COR-L47 (cell line): ENCODE measurements at places on chromosomes 7 and 10.

- no peak for DNase-seq
These were observed 38.4 kb downstream of the NT5C2 start for GRCh38 chr10:103154521-103155299.

DNA sequence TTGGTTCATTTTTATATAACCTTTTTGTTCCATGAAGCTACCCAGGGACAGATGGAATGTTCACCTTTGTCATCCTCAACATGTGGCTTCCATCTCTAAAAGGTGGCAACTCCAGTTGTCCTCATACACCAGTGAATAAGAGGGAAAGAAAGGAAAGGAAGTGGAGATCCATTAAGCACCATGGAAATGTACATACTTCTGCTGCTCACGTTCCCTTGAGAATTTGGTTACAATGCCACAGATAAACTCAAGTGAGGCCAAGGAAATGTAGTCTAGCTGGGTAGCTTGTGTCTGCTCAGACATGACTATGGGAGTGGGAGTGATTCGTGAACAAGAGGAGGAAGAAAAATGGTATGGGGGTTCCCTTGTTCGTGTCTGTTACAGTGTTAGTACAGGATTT, 237.1 kb upstream of the FAM3C start:
- DNase-seq: no peak

GRCh38 chr7:45890902-45891461, 2.7 kb downstream of the IGFBP1 start:
- peak; percentile 26 for DNase-seq

- no peak for DNase-seq
These were observed 96.4 kb upstream of the DIP2C start for GRCh38 chr10:785861-786214.

GRCh38 chr10:105691811-105692210, 1050.7 kb downstream of the SORCS3 start:
- DNase-seq: peak; percentile 1

DNA sequence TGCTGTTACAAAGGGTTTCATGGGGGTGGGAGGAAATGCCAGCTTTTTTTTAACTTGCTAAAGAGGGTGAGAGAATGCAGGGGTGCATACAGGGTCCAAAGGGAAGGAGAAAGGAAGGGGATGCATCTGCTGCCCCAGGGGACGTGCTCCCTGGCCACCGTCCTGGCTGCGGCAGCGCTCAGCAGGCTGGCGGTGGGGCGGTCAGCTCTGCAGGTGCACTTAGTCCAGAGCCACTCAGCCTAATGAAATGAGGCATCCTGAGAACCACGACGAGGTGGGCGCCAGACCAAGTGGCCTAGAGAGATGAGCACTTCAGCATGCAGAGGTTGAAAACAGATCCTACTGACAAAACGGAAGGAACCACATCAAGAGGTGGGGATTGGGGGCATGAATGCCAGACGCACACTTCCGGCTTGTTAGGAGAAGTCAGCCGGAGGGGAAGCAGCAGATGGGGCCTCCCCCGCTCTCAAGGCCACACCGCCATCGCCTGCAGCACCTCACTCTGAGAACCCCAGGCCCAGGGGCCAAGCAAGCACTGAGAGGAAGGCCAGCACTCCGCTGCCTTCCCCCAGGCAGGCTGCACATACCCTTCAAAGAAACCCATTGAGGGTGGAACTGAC, 94.5 kb downstream of the MAD1L1 start:
- DNase-seq: no peak

DNA sequence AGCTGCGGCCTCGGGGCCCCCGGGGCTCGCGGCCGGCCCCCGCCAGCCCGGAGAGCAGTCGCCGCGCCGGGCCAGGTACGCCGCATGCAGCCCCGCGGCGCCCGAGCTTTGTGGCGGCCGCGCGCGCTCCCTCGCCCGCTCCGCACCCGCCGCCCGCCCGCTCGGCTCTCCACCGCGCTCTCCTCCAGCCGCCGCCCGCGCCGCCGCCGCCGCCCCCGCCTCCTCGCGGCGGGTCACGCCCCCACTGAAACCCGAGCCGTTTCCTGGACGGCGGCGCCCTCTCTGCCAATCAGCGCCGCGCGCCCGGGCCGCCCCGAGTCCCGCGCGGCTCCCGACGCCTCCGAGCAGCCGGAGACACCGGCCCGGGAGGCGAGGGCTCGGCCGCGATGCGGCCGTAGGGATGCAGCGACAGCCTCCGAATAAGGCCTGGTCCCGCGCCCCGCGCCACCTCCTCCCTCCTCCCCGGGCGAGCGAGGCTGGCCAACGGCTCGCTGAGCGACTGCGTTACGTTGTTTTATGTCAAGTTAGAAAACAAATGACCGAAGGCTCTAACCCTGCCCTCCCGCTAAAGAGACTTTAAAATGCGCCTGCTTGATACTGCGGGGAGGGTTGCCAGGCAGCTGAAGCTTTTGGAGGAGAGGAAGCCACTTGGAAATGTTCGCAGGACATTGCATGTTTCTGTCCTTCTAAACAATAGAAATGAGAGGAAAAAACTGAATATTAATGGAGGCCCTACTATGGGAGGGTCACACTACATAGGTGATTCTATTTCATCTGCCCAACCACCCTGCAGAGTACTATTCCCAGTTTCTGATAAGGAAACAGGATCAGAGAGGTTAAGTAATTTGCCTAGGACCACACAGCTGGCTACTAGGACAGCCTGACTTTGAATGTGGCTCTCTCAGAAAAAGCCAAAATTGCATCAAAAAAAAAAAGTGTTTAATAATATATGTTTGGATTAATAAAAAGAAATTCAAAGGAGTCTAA, at the start of gene FGFR2:
Gene FGFR2 (minus strand): TSS at position 182 of the 987 bp plus-strand sequence. CDS start 4,627 bp downstream, outside the sequence.
- peak; percentile 18 for DNase-seq

GRCh38 chr10:32190890-32191491, 134.8 kb upstream of the KIF5B start:
- no peak for DNase-seq

DNA sequence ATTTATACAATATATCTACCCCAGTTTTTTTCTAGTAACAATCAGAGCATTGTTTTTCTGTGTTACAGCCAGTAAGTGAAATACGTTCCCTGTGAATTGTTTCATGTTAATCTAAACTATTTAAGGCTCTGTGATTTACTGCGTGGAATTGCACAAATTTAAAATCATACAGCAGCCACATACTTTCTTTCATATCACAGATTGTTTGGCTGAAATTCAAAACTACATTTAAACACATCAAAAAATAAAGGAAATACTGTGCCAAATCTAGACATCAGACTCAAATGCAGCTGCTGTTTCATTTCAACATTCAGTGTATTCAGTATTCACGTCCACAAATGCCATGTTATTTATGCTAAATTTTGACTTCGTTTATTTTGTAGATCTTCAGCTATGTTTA, 242.6 kb upstream of the HGF start:
- no peak for DNase-seq

- no peak for DNase-seq
These were observed at the start of gene PALD1 for GRCh38 chr10:70478191-70479164. PALD1 (plus strand) TSS chr10:70478767; CDS start chr10:70525952, 47,185 bp downstream.

GRCh38 chr7:110861163-110861562, 229.8 kb upstream of the LRRN3 start:
- DNase-seq: no peak

- DNase-seq: no peak
These were observed 20.0 kb upstream of the SDK1 start for GRCh38 chr7:3280946-3281656.

DNA sequence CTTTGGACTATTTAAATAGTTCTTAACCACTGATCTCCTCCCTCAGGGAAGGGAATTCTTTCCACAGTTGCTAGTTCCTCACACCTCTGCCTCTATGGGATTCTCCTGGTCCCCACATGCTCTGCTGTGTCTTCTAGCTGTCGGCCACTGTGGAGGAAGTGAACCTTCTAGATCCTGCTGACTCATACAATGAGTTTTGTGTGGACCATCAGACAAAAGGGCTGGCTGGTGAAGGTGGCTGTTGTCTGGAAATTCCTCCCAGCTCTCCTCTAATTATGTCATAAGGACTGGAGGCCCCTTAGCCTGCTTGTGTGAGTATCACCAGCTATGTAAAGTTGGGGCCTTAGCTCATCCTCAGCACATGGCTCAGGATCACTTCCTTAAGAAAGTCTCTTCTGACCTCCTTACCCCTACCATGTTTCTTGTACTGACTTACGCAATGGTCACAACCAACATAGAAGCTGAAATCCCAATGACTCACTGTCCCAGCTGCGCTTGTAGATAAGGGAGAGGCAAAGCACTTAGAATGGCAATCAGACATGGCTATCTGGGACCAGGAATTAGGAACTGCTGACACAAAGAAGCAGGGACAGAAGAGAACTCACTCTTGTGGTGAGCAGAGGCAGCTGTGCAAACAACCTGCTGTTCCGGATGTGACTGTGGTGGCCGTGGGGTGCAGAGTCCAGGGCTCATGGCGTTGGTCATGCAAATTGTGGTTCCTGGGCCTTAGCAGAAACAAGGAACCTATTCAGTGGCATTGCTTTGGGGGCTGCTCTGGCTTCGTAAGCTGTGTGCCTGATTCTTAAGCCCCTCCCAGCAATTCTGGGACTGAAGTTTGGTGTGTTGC, 2.5 kb upstream of the MACC1 start:
- DNase-seq: peak; percentile 66

- DNase-seq: no peak
These were observed 59.6 kb downstream of the CARD11 start for GRCh38 chr7:2984091-2984490.

DNA sequence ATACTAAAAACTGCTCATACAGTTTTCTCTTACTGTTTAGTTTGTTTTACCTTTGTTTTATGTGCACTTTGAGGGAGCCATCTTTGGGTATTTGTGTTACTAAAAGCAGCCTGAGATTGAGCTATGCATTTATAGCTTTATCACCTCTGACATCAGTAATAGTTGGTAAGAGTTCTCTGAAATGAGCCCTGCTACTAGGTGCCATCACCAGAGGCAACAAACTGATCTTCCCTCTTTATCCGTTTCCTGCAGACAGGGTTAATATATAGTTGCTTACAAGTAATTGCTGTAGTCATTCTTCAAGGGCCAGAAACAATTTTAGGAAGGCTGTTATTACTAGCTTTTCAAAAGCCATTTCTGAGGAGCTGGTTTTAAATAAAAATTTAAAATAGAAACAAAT, 49.1 kb downstream of the KIF20B start:
- no peak for DNase-seq

DNA sequence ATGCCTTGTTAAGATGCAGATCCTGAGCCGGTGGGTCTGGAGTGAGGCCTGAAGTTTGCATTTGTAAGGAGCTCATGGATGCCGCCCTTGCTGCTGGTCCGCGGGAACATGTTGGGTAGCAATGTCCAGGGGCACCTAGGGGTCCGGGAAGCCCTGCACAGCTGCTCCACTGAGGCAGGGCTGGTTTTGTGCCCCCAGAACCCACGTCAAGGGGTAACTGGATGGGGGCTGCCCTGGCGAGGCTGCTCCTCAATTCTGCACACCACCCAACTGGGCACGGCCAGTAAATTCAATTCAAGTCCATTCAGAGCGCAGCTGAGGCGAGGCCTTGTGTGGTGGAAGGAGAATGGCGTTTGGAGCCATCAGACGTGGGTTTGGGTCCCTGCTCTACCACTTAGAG, 246.3 kb upstream of the PITRM1 start:
- no peak for DNase-seq
